ENCODE measurements at places on chromosomes 1 and 21.

DNA sequence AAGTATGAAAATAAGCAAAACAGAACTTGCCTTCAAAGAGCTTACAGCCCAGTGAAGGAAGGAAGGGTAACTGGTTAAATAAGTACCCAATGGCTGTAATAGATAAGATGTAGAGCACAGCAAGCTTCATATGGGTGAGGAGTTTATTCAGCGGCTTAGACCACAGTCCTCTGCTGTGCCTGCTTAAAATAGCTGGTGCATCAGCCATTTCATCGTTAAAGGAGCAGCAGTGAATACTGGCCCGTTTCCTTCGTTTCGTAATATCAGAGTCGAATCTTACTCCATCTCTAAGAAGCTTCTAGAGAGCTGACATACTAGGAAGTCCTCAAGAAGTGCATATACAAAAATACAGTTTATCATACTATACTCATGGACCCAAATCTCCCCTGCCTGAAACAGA is 286.5 kb downstream of the NFIA start:
- DNase-seq, result no peak

DNA sequence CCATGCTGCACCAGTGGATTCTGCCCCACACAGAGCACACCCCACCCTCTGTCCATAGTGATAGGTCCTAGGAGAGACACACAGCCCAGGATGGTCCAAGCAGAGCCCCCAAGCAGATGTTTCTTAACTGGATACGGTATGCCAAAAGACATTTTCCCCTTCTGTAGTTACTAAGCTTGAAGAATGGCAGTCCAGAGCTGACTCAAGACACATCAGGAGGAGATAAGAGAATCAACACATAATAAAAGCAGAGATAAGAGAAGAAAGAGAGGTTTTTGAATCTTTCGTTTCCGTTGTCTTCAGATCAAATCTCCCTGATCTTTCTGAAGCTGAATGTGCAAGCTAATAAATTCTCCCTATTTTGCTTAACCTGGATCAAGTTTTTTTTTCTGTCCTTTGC is 21.8 kb upstream of the CASQ2 start:
- no peak for DNase-seq

DNA sequence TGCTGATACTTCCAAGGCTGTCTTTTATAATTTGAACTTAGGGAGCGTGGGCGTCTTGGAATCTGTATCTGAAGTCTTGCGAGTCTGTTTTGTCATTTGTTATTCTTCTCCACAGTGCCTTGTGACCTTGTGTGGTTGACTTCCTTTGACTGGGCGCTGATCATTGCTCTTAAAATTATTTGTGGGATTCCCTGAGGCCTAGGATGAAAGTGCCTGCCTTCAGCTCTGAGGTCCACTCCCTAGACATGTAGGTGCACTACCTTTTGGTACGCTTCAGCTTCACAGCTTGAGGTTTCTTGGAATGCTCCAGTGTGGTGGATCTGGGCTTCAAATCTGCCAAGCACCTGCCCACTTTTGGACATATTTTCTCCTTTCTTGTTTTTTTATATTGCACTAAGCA is 50.2 kb upstream of the IGSF5 start:
- no peak for DNase-seq

DNA sequence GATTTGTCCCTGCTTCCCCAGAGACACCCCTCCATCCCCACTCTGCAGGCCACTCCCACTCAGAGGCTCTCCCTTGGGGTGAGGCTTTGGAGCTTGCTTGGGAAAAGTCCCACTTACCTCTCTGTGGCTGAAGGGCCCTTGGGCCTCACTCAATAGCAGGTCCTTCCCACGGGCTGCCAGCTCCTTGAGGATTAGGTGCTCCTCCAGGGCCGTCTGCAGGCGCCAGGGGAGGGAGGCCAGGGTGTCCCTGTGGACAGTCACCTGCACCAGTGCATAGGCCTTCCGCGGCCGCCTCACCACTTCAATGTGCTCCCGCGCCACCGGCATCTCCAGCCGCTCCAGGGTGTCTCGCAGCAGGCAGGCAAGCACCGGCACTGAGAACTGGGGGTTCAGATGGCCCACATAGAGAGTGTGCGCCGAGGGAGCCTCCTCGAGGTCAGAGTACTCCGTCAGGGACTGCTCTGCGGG is 1.4 kb downstream of the SLFNL1 start:
- DNase-seq, result no peak

DNA sequence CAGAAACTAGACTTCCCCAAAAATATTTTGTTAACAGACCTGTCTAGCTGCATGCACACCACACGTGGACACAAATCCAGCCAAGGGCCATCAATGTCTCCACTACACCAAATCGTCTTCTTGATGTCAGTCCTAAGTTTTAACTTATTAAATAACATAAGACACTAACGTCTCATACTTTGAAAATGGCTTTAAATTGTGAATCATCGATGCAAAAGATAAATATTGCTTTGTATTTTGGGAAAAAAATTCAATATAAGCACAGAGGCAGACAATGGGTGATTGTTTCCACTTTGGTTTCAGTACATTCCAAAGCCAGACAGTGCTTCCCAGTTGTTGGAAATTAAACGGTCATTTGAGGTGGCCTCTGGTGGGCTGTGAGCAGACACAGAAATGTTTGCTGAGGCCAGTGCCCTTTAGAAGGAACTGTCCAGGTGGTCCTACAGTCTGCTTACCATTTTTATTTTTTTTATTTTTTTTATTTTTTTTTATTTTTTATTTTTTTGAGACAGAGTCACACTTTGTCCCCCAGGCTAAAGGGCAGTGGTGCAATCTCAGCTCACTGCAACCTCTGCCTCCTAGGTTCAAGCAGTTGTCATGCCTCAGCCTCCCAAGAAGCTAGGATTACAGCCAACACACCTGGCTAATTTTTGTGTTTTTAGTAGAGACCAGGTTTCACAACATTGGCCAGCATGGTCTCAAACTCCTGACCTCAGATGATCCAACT is 1.8 kb upstream of the KIAA2013 start:
- DNase-seq, result no peak

DNA sequence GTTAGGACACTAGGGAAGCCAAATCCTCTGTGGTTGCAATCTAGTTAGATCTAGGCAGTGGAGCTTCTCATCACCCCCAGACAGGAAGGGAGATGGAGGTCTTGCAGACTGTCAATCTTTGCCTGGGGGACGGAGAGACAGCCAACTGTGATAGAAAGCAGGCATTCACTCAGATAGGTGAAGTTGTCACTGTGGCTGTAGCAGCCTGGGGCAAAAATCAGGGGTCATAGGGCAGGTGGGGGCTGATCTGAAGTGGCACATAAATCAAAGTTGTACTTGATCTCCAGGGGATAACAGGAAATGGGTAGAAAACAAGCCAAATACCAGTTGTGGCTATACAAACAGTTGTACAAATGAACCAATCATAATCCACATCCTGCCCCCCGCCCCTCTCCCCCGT is 620.9 kb upstream of the USP24 start:
- DNase-seq, result no peak

DNA sequence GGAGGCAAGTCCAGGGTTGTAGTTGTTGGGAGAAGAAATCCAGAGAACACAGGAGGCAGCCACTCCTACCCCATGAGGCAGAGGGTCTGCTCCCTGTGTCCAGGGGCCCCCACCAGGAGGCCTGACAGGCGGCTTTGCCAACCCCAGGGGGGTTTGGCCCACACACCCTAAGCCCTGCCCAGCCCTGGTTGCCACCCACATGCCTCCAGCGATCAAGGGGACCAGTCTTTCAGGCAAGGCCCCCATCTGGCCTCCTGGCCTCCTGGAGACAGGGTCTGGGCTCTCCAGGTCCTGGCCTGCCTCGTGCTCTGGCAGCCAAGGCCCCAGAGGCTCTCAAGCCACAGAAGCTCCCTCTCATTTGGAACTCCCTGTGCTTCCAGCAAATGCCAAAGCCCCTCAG is 38.5 kb downstream of the SDC3 start:
- DNase-seq, result no peak

GRCh38 chr1:39926820-39927219 is 25.1 kb upstream of the MYCL start:
- no peak for DNase-seq

DNA sequence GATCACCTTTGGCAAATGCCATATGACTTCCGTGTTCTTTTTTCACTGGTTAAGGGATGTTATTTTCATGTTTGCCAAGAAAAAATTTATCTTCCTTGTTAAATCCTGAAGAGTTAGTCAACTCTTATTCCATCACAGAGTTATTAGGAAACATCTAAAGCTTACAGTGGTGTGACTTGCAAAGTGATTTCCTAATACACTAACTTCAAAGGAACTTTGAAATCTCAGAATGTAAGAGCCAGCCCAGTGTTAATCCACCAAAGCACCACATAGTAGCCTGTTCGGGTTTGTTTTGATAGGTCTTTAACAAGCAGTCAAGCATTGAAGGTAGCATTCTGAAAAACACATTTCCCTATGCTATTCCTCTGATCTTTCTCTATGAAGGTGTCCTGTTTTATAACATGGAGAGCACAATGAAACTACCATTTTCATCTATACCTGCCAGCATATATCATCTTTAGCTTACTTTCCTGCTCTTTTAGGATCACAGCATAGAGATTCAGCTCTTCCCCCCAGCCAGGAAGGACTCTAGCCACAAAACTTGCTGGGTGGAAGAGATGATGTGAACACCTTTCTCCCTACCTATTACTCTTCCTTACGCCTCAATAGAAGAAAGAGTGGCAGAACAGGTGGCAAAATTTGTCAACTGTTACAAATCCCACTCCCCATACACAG is 82.4 kb upstream of the MAGI3 start:
- no peak for DNase-seq

DNA sequence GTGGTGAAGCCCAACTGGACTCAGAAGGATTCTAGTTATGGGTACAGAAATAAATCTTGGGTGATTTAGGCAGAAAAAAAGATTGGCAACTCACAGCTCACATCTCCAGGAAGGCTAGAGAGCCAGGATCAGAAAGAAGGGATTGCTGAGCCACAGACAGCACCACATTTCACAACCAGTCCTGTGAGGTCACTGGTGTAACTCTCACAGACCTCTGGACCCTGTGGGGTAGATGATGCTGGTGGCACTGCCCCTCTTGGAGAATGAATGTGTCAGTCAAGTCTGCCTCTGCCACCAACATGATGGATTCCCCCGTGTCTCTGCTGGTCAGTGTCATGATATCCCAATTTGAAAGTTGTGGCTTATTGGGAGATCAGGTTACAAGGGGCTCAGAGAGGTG is 70.9 kb upstream of the HMCN1 start:
- DNase-seq, result no peak

- DNase-seq, result no peak
Measured at GRCh38 chr1:24795236-24795635, 50.0 kb downstream of the CLIC4 start.

DNA sequence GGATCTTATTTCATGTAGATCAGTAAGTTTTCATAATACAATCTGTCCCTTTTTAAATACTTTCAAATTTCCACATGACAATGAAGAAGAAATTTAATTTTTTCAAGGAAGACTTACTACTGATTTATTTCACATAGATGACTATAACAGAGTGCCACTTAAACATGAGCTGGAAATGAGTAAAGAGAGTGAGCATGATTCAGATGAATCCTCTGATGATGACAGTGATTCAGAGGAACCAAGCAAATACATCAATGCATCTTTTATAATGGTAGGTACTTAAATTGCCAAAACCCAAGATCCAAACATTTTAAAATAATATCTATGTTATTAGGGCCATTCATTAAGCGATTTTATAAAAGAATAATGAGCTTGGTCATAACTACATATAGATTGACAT is 110.4 kb downstream of the PTPRC start:
- no peak for DNase-seq

- DNase-seq, result no peak
Measured at GRCh38 chr1:180947901-180948640, 35.4 kb downstream of the KIAA1614 start.

DNA sequence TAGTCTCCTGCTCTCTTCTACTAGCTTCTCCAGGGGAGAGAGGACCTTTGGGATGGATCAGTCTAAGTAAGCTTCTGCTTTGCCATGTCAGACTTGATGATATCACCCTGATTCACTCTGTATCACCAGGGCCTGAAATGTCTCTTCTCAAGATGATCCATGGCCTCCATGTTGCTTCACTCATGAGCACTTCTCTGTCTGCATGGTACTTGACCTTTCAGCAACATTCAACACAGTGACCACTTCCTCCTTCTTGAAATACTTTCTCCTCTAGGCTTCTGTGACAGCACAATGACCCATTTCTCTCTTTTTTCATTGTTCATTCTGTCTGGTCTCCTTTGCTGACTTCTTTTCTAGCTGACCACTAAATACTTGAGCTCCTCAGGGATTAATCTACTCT is 35.3 kb upstream of the NGF start:
- DNase-seq, result peak; percentile 72

GRCh38 chr1:31310198-31310597 is 13.4 kb downstream of the ZCCHC17 start:
- DNase-seq, result peak; percentile 13

DNA sequence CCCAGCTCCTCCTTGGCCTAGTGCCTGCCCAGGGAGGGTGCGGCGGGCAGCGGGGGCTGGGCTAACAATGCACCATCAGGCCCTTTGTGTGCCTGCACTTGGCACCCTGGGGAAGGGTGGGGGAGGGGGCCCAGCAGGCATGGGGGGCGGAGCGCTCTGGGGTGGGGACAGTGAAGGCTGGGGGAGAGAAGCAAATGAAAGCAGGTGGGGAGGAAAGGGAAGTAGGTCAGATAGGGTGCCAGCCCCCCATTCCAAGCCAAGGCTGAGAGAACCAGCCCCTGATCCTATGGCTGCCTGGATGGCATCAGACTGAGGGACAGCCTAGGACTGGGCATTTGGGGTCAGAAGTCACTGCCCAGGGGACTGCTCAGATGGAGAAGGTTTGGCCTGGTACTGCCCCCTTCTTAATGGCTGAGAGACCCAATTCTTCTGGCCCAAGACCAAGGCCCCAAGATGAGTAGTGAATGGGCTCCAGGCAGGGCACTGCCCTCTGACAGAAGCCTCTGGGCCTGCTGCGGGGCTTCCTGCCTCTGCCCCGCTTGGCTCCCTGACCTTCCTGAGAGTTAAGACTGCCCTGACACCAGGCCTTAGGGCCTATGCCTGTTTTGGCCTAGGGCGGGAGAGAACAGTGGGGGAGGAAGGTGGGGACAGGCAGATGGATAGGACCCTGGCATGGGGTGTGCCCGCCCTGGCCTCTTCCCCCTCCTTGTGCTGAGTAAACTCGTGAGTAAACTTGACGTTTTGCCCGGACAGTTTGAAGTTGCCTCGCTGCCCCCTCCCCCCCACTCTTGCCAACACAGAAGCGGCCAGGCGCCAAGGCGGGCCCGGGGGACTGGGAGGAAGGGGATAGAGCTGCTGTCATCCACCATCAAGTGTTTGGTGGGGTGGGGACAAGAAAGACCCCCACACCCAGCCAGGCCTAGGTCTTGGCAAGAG is 2.7 kb downstream of the ZBTB7B start:
- DNase-seq, result peak; percentile 44
